Activated T-helper 17 cell treated with anti-CD3 and anti-CD28 coated beads, Interleukin-2, amount 50 U/mL, for 72 hours (primary cell): ENCODE measurements at places on chromosomes 16 and 17. TPM values are rescaled to one million over a fixed set of nuclear protein-coding genes. Genes with fewer than 3 reads are reported as not detected.

Gene CCL8
- not detected for total RNA-seq

GRCh38 chr16:55506708-55507107, 2.2 kb upstream of the LPCAT2 start:
- no peak for ATAC-seq

DNA sequence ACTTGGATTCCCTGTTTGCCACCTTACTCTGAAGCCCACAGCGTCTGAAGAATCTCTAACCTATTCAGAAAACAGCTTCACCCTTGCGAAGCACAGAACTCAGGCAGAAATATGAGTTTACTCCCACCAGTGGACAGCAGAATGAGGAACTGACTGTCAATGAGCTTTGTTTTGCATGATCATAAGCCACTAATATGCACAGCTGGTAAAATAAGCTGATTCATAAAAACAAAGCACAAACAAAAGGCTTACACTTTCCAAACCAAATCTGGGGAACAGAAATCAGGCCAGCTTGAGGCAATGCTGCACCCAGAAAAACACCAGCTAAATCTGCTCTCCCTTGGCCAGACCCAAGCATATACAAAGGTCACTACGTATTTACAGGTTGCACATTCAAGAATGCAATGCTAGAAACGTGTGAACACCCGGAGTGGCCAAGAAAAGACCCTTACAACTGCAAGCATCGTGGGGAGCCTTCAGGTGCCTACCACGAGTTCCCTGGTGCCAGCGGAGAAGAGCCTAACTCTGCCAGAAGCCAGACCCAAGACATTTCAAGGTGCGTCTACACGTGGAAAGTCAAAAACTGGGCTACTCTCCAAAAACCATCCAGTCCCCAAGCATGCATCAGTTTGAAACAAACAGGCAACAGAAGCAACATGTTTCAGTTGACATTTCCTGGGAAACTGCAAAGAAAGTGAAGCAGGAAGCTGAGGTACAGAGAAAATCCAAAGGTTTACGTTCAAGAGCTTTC, 207.1 kb downstream of the ZFHX3 start:
- no peak for ATAC-seq

GRCh38 chr17:47902039-47902744, 6.2 kb downstream of the SP2 start:
- no peak for ATAC-seq

- no peak for ATAC-seq
Measured at GRCh38 chr17:6752068-6752909, 3.6 kb upstream of the XAF1 start.

GRCh38 chr16:75402821-75403475, 30.4 kb downstream of the CFDP1 start:
- peak; percentile 50 for ATAC-seq

GRCh38 chr17:77070888-77071279, 69.9 kb upstream of the SEC14L1 start:
- ATAC-seq: no peak

Gene LRRC46
- total RNA-seq: 0.58 TPM

- ATAC-seq: no peak
Measured at GRCh38 chr16:11133344-11133943, 122.6 kb downstream of the SOCS1 start.

- ATAC-seq: no peak
Measured at GRCh38 chr17:78138204-78139060, 7.8 kb upstream of the C17orf99 start.

GRCh38 chr17:20116683-20117309, 107.6 kb downstream of the SPECC1 start:
- peak; percentile 81 for ATAC-seq

Gene DNASE1L2
- 2.4 TPM for total RNA-seq

GRCh38 chr17:41483991-41484826, 3.3 kb upstream of the KRT35 start:
- ATAC-seq: no peak

- peak; percentile 83 for ATAC-seq
Measured at GRCh38 chr17:44911133-44912001, 3.9 kb downstream of the GFAP start.
